ENCODE measurements at places on chromosomes 5 and 9. TPM values are rescaled to one million over a fixed set of nuclear protein-coding genes. Genes with fewer than 3 reads are reported as not detected.

Gene NIPAL4
- not detected for total RNA-seq

Gene SLC25A2
- total RNA-seq: 0.16 TPM

Gene HTR1A
- total RNA-seq: not detected

Gene PTPDC1
- total RNA-seq: 5.3 TPM

Gene CRHBP
- total RNA-seq: 0.49 TPM

Gene OGN
- not detected for total RNA-seq

Gene PKD2L2
- not detected for total RNA-seq

Gene HRCT1
- 0.32 TPM for total RNA-seq

Gene PCDHB7
- 0.16 TPM for total RNA-seq

Gene DMRTA1
- total RNA-seq: 0.25 TPM

Gene MEIKIN
- total RNA-seq: not detected

Gene MSX2
- not detected for total RNA-seq

Gene PCDHA13
- total RNA-seq: not detected

Gene SLC25A48
- not detected for total RNA-seq

Gene RUSC2
- total RNA-seq: 27.9 TPM

Gene RNF208
- 0.16 TPM for total RNA-seq

Gene BRINP1
- 0.16 TPM for total RNA-seq

Gene HTR4
- total RNA-seq: not detected

Gene CCL21
- 0.76 TPM for total RNA-seq

Gene CFAP157
- total RNA-seq: not detected

Gene TAS2R1
- total RNA-seq: not detected

Gene LECT2
- not detected for total RNA-seq

Gene ERCC8
- 6.6 TPM for total RNA-seq

Gene ZNF462
- 6.8 TPM for total RNA-seq

Gene CCIN
- total RNA-seq: 0.16 TPM

Gene TRPM6
- 2.3 TPM for total RNA-seq

Gene ACTBL2
- under 0.01 TPM for total RNA-seq

Gene STPG3
- not detected for total RNA-seq

Gene ADAMTS16
- total RNA-seq: not detected

Gene NRG2
- 0.57 TPM for total RNA-seq

Gene TMEM252
- not detected for total RNA-seq

Gene ELOVL7
- 0.38 TPM for total RNA-seq

Gene SLC2A6
- 40.0 TPM for total RNA-seq

Gene USP20
- total RNA-seq: 5.5 TPM

Gene CWC27
- 8.7 TPM for total RNA-seq

Gene SGCD
- 0.38 TPM for total RNA-seq

Gene PCDHA4
- 0.19 TPM for total RNA-seq

Gene GPR151
- not detected for total RNA-seq

Gene DNAJC25
- 3.4 TPM for total RNA-seq

Gene ORM2
- total RNA-seq: not detected

Gene CDKN2AIPNL
- 23.7 TPM for total RNA-seq

Gene TRIM36
- total RNA-seq: 0.49 TPM

Gene C9
- total RNA-seq: 0.57 TPM

Gene STKLD1
- 0.49 TPM for total RNA-seq

Gene SKIC3
- total RNA-seq: 71.7 TPM

Gene FGF1
- 0.44 TPM for total RNA-seq

Gene GTF2H2C
- 30.9 TPM for total RNA-seq

Gene SSBP2
- total RNA-seq: 4.9 TPM

Gene SPATA31D4
- total RNA-seq: not detected

Gene FRRS1L
- under 0.01 TPM for total RNA-seq

Gene TLX3
- not detected for total RNA-seq

Gene DOCK2
- total RNA-seq: 0.16 TPM

Gene BOD1
- total RNA-seq: 40.2 TPM

Gene PTPN3
- 2.7 TPM for total RNA-seq

Gene IFNB1
- not detected for total RNA-seq

All from bladder microvascular endothelial cell (primary cell).